ENCODE measurements at places on chromosomes 6 and 20. TPM values are rescaled to one million over a fixed set of nuclear protein-coding genes. Genes with fewer than 3 reads are reported as not detected.

The PRR18 gene
- total RNA-seq, result not detected

The GSTA2 gene
- total RNA-seq, result not detected

DNA sequence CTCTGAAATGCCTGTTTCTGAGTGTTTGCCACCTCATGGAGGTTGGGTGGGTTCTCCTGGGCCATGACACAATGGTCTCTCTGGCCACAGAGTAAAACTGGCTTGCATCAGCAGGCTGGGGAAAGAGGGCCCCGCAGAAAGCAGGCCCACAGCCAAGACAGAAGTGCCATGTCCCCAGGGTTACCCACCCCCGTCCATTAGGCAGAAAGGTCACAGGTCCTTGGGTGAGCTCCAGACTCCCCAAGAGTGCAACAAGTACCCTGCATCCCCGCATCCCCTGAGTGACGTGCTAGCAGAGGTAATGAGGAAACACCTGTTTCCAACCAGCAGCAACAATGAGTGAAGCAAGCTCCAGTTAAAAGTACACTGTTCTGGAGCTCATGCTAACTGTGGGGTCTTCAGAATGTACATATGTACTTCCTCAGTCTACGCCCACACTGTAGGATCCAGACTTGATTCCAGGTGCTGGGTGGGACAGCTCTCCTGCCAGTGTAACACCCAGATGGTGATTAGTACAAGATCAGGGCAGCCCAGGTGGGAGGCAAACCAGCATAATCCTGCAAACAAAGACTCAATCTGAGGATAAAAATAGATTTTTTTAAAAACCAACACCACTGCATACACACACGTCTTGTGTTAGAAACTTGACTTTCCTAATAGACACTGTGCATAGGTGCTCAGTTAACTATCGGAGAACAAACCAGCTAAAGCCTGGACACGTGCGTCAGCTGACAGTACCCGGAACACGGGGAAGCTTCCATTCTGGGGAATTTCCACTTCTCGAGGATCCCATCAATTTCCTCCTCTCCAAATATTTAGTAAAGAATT, 31.5 kb downstream of the RRBP1 start:
- no peak for DNase-seq

DNA sequence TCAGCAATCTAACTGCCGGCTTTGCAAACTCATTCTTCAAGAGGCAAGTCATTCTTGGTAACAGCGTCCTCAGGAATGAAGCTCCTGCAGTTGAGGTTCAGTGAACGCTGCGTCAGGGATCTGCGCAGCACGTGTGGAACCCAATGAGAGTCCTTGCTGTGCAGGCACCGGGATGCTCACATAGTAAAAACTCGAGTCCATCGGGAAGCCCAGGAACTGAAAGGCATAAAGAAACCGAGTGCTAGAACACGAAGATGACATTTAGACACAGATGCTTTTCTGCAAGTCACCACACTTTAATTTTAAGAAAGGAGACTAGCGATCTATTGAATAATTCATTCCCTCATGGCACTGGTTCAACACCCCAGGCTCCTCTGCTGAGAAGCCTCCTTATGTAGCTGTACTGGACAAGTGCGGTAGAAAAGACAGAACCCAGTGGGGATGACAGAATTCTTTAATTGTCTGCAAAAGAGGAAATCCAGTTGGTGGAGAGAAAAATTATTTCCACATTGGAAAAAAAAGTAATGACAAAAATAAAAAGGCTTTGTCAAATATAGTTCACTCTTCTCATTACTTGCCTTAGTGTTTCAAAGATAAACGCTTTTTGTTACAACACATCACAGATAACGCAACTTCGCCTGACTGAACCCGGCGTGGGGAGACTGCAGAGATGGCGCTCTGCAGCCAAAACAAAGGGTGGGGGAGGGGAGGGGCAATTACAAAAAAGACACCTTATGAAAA, 1.9 kb upstream of the AFDN start:
- no peak for DNase-seq

GRCh38 chr6:56988145-56988544, 33.2 kb downstream of the BEND6 start:
- no peak for DNase-seq

DNA sequence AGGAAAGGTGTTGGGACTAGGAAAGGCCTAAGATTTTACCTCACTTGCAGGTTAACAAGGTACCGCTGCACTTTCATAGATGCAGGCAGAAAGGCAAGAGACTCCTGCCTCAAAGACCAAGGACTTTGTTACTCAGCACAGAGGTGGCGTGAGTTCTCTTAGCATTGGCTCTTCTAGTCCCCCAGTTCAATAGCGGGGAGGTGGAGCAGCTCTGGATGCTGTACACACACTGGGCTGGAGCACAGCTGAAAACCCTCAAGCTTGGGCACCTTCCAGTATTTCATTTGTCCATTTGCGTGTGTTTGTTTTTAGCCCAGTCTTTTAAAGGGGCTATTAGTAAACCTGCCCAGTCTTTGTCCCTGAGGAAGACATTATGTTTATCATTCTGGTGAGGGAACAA, 345.2 kb downstream of the FARS2 start:
- DNase-seq, result no peak

DNA sequence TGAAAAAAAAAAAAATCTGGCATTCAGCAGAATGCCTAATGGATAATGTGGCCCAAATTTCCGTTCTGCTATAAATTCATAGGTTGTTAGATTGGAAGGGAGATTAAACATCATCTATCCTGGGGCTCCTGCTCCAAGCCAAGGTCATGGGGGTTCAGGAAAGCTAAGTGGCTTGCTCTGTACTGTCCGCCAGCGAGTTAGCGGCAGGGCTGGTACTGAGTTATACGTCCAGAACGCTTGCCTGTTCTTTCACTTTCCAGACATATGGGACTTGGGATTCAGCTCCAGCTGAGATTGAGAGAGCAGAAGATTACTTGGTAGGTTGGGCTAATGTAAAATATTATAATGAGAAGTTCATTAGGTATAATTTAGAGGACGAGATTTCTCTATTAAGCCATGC, 858 bp downstream of the RWDD1 start:
- DNase-seq, result no peak

DNA sequence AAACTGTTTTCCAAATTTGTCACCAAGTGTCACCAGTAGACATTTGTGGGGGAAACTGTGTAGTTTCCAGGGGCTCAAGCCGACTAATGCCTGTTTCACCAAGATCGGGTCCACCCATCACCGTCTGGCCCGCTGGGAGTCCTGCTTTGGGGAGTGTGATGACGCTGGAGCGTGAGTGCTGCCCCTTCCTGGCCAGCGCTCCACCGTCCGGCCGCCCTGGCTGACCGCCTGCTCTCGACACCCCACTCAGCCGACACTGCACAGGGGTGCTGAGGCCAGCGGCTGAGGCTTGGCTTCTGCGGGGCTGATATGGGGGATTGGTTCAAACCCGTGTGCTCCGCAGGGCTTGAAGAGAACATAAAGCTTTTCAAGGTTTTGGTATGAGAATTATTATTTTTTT, 160.1 kb downstream of the SMOC2 start:
- DNase-seq, result no peak

- no peak for DNase-seq
These were observed 48.3 kb downstream of the TXLNB start for GRCh38 chr6:139243536-139243935.

DNA sequence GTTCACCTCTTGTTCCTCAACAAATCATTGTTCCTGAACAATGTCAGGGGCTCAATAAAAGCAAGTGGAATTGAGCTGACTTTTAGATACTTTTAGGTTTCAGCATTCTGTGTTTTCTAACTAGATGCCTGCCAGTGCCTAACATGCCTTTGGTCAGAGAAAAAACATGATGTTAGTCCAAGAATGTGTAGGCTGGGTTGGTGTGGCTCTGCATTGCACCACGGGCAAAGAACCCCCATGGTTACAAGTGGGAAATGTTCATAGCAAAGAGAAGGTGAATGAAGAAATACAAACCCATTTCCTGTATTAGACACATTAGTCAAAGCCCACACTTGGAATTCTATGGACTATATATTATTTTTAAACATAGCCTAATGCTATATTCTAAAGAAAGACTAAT, 193.3 kb downstream of the TMEM200A start:
- no peak for DNase-seq

The TMEM200A gene
- 1.0 TPM for total RNA-seq

The TFAP2D gene
- total RNA-seq, result not detected

The ULBP2 gene
- not detected for total RNA-seq

All from esophagus muscularis mucosa (tissue), 4 donors.